ENCODE measurements at places on chromosomes 16 and 17. TPM values are rescaled to one million over a fixed set of nuclear protein-coding genes. Genes with fewer than 3 reads are reported as not detected.

AMFR gene
- 107 TPM for total RNA-seq

ELMO3 gene
- 39.6 TPM for total RNA-seq

NOTUM gene
- not detected for total RNA-seq

FN3K gene
- total RNA-seq, result 1.1 TPM

MMP15 gene
- 13.1 TPM for total RNA-seq

BAIAP2 gene
- 112 TPM for total RNA-seq

All from airway epithelial cell (primary cell).